ENCODE measurements at places on chromosomes 7 and 10. TPM values are rescaled to one million over a fixed set of nuclear protein-coding genes. Genes with fewer than 3 reads are reported as not detected.

The ZPBP gene
- not detected for total RNA-seq

The HOXA7 gene
- not detected for total RNA-seq

The PRPS1L1 gene
- total RNA-seq, result not detected

The PAX4 gene
- not detected for total RNA-seq

GRCh38 chr7:36154255-36155212, 1.5 kb downstream of the EEPD1 start:
- no peak for DNase-seq

- DNase-seq, result peak; percentile 45
Measured at GRCh38 chr7:30159698-30160143, 24.9 kb downstream of the MTURN start.

- DNase-seq, result no peak
Measured at GRCh38 chr7:2063563-2064260, 169.0 kb downstream of the MAD1L1 start.

DNA sequence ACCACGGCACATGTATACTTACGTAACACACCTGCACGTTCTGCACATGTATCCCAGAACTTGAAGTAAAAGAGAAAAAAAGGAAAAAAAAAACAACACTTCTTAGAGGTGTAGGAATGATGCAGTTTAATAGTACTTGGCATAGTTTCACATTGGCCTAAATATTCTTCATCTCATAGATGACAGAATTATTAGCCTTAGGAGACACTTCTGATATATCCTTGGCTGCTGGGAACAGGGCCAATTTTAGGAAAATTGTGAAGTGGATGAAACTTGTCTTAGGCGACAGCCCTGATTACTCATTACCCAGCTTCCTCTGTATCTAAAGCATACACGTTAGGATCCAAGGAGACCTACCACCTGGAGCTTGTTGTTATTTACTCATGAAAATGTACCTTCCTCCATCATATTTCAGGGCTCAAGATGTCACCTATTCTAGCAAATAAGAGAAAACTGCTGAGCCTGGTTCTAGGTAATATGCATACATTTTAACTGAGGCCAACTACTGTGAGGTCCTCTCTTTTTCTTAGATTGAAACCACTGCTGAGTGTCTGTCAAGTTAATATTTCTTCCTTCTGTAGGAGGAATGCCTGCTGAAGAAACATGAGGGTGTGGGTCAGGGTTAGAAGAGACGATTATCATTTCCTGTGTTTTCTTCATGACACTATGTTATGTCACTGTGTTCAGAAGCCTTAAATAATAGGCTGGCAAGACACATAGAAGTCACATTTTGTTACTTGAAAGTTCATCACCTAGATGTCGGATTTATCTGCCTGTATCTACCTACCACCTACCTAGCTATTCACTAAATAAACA, 44.3 kb downstream of the CPED1 start:
- DNase-seq, result no peak

DNA sequence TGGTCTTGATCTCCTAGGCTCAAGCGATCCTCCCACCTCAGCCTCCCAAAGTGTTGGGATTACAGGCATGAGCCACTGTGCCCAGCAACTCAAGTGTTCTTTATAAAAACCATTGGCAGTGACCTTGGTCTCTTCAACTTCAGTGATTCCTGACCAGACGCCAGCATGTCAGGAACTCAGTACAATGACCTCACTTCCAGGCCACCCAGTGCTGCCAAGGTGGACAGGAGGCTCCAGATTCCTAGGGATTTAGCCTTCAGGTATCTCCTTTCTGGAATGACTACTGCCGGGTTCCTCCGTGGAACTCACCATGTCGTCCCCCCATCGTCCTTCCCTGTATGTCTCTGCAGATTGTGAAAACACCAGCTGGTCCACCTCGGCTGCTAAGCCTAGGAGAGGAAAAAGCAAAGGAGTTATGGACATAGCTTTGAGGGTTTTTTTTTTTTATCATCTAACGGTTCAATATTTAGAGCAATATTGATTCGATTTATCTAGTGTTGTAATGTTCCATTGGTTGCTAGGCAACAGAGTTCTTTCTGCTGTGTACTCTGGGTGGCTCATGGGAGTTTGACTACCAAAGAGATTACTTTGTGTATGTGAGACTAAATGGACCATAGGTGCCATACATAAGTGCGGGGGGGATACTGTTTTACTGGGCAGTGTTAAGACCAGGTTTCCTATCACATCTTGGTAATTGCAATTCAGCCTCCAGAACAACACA, 425.8 kb upstream of the AUTS2 start:
- DNase-seq, result no peak

- no peak for DNase-seq
Measured at GRCh38 chr10:16437540-16437894, 707 bp downstream of the PTER start.

Measured in activated CD4-positive, alpha-beta T cell treated with anti-CD3 and anti-CD28 coated beads, Interleukin-2, amount 10 ng/mL, durations not matched to agents 7 days and 5 days (primary cell).